ENCODE measurements at places on chromosomes 1 and 21.
A peak's percentile ranks its signal among the peaks of the same experiment; 100 is the strongest.

DNA sequence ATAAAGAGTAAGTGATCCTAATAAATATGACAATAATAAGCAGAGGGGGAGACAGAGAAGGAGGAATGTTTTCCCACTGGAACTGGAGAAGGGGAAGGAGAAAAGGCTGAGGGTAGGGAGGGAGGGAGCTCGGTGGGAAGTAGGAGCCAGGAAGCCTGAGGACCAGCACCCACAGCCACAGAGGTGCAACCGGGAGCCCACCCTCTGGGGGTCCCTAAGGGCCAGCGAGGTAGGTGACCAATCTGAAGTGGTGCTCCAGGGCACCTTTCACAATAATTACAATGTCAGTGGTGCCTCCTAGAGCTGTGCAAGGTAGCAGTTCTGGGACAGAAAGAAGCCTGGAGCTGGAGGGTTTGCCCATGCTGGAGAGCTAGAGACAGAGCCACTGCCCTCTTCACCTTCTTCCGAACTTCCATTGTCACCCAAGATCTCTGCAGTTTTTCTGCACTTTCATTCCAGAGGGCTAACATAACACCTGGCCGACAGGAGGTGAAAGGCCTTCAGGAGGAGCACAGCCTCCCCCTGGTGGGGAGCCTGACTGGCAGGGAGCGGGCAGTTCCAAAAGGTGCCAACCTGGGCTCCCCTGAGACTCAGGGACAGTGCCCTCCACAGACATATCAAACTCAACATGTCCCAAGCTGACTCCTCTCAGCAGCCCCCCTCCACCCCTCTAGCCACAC, 4.1 kb upstream of the AHCYL1 start:
- DNase-seq: no peak

DNA sequence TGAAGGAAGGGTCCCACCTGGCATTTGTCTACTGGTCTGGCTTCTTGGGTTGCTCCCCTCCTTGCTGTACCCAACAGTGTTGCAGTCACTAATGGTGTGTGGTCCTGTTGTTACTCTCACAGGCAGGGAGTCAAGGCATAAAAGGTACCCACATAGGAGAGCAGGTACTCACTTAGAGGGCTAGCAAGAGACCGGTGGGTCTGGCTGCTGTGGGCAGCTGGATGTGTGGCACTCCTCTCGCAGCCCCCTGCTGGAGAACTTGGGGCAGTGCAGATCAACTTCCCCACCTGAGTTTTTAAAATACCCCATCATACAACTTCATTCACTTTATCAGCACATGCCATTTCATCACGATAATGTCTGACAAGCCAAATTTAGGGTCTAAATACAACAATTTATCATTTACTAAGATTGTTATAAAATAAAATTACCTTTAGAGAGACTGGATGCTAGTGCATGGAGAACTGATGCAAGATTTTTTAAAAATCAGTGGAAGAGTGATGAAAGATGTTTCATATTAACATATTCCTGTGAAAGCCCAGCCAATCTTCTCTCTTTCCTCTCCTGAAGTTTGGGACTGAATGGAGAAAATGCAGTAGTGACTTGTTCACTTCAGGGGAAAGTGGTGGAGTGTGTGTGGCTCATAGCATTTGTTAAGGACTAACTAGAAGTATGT, 42.8 kb downstream of the ACP6 start:
- DNase-seq: peak; percentile 92

DNA sequence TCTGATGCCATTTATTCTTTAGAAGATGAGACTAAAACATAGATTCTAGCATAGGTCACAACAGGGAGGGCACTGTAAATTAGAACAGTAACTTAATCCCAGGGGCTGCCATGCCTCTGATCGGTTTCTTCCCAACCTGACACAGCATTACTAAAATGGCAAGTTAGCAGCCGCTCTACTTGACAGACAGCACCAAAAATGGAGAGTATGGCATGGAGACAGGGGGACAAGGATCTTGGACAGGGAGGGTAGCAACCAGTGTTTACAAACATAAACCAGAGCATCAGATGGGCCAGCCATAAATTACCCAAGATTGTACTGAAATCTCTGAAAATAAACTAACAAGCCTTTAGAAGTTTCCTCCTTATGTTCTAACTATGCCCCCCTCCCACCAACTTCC, 5.9 kb downstream of the DUSP10 start:
- no peak for DNase-seq

- no peak for DNase-seq
Measured at GRCh38 chr1:25900219-25900618, 6.0 kb downstream of the STMN1 start.

DNA sequence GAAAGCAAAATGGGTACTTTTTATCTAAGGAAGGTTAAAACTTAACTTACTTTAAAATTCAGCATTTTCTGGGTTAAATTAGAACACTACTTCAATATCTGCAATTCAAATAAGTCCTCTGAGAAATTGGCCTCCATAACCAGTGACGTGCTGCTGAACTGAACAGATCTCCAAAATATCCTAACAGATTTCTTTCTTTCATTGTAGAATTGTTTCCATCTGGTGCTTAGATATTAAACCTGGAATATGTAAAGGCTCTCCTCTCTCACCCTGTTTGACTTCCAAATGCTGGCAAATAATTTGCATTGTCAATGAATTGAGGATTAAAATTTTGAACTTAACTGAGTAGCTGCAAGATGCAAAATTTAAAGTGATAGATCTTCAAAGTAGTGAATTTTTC, 316.9 kb upstream of the CXADR start:
- no peak for DNase-seq

Measured in osteoblast (primary cell).